Glutamatergic neuron (in vitro differentiated cells): ENCODE measurements at places on chromosomes 4 and X. TPM values are rescaled to one million over a fixed set of nuclear protein-coding genes. Genes with fewer than 3 reads are reported as not detected.

- peaks cover 4% of the 10 kb centered on the region for H3K4me1 ChIP-seq
- H3K27ac ChIP-seq, result no peak overlapping the region
- H3K27me3 ChIP-seq, result peaks cover 4% of the 10 kb centered on the region
- no peaks in the 10 kb centered on the region for H3K36me3 ChIP-seq
- H3K4me3 ChIP-seq, result no peak overlapping the region
Measured at GRCh38 chr4:78606530-78607095, 55.0 kb downstream of the ANXA3 start.

Gene UGT2A1
- not detected for total RNA-seq

- no peak overlapping the region for H3K4me3 ChIP-seq
- no peaks in the 10 kb centered on the region for H3K36me3 ChIP-seq
- peaks cover 7% of the 10 kb centered on the region for H3K27me3 ChIP-seq
- H3K27ac ChIP-seq, result no peak overlapping the region
- DNase-seq, result no peak
- peaks cover 31% of the 10 kb centered on the region for H3K4me1 ChIP-seq
Measured at GRCh38 chr4:102172341-102172740, 172.9 kb downstream of the SLC39A8 start.

GRCh38 chr4:140135529-140136088, 18.4 kb downstream of the MAML3 start:
- peak overlapping the region; percentile 98 for H3K27ac ChIP-seq
- peaks cover 40% of the 10 kb centered on the region for H3K4me1 ChIP-seq
- no peaks in the 10 kb centered on the region for H3K36me3 ChIP-seq
- H3K4me3 ChIP-seq, result peak overlapping the region; percentile 61

DNA sequence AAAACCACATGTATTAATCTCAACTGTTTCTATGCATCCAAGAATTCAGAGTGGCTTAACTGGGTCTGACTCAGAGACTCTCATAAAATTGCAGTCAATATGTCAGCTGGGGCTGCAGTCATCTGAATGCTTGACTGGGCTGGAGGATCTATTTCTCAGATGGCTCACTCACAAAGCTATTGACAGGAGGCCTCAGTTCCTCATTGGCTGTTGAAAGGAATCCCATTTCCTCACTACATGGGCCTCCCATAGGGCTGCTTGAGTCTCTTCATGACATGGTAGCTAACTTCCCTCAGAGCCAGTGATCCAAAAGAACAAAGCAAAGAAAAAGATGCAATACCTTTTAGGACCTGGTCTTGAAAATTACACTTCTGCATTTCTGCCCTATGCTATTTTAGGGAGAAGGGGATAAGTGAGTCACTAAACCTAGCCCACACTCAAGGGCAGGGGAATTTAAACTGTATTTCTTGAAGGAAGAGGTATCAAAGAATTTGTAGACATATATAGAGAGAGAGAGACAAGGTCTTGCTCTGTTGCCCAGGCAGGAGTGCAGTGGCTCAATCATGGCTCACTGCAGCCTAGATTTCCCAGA, 9.8 kb downstream of the SCFD2 start:
- no peaks in the 10 kb centered on the region for H3K27me3 ChIP-seq
- H3K27ac ChIP-seq, result no peak overlapping the region
- H3K4me3 ChIP-seq, result no peak overlapping the region
- no peak for DNase-seq
- peaks cover 12% of the 10 kb centered on the region for H3K36me3 ChIP-seq
- H3K4me1 ChIP-seq, result no peaks in the 10 kb centered on the region

GRCh38 chr4:43457866-43458265, 565.4 kb downstream of the GRXCR1 start:
- H3K4me3 ChIP-seq, result no peak overlapping the region
- H3K27me3 ChIP-seq, result no peaks in the 10 kb centered on the region
- no peaks in the 10 kb centered on the region for H3K36me3 ChIP-seq
- no peaks in the 10 kb centered on the region for H3K4me1 ChIP-seq

- no peak overlapping the region for H3K27ac ChIP-seq
- no peaks in the 10 kb centered on the region for H3K36me3 ChIP-seq
- H3K4me1 ChIP-seq, result no peaks in the 10 kb centered on the region
- no peak overlapping the region for H3K4me3 ChIP-seq
- no peak for DNase-seq
Measured at GRCh38 chrX:20445109-20445508, 178.4 kb upstream of the RPS6KA3 start.

- peak overlapping the region; percentile 10 for H3K27ac ChIP-seq
- peaks cover 44% of the 10 kb centered on the region for H3K36me3 ChIP-seq
- DNase-seq, result no peak
Measured at GRCh38 chr4:761086-761485, 55.5 kb downstream of the PCGF3 start.

- no peaks in the 10 kb centered on the region for H3K27me3 ChIP-seq
- DNase-seq, result no peak
- H3K36me3 ChIP-seq, result no peaks in the 10 kb centered on the region
- no peak overlapping the region for H3K27ac ChIP-seq
- H3K4me3 ChIP-seq, result no peak overlapping the region
Measured at GRCh38 chr4:187256897-187257296, 533.2 kb upstream of the FAT1 start.

Gene AFM
- total RNA-seq, result not detected

- no peak overlapping the region for H3K4me3 ChIP-seq
- DNase-seq, result no peak
- peaks cover 3% of the 10 kb centered on the region for H3K36me3 ChIP-seq
- H3K4me1 ChIP-seq, result peaks cover 11% of the 10 kb centered on the region
Measured at GRCh38 chrX:47645530-47645929, 4.8 kb downstream of the ELK1 start.

Gene P2RY4
- 0.27 TPM for total RNA-seq

GRCh38 chr4:171590716-171591115, 222.5 kb upstream of the GALNTL6 start:
- H3K27me3 ChIP-seq, result no peaks in the 10 kb centered on the region
- no peak overlapping the region for H3K4me3 ChIP-seq
- DNase-seq, result no peak
- no peaks in the 10 kb centered on the region for H3K36me3 ChIP-seq
- no peak overlapping the region for H3K27ac ChIP-seq
- no peaks in the 10 kb centered on the region for H3K4me1 ChIP-seq

Gene CRMP1
- 947 TPM for total RNA-seq

- peaks cover 3% of the 10 kb centered on the region for H3K4me1 ChIP-seq
- DNase-seq, result no peak
- H3K36me3 ChIP-seq, result no peaks in the 10 kb centered on the region
- no peak overlapping the region for H3K27ac ChIP-seq
- no peak overlapping the region for H3K4me3 ChIP-seq
Measured at GRCh38 chr4:174592985-174593335, 70.7 kb upstream of the HPGD start.

DNA sequence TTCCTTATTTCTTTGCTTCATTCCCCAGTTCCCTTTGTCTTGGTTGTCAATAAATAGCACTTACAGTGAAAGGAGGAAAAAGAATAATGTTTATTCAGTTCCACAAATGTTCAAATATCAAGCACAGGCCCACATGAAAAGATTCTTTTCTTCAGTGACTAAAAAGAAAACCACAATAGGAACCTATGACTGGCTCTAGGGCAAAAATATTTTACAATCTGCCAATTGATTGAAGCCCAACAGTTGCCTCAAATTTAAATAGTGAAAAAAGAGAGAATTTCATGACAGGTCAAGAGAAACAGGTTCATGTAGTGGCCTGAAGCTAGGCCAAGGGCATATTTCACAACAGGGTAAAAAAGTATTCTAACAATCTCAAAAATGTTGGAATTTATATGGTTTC, 553.8 kb downstream of the CENPC start:
- H3K27ac ChIP-seq, result no peak overlapping the region
- no peak overlapping the region for H3K4me3 ChIP-seq
- peaks cover 12% of the 10 kb centered on the region for H3K36me3 ChIP-seq
- H3K27me3 ChIP-seq, result peaks cover 6% of the 10 kb centered on the region
- H3K4me1 ChIP-seq, result no peaks in the 10 kb centered on the region
- DNase-seq, result no peak

- H3K4me1 ChIP-seq, result peaks cover 1% of the 10 kb centered on the region
- no peak overlapping the region for H3K4me3 ChIP-seq
- H3K36me3 ChIP-seq, result no peaks in the 10 kb centered on the region
Measured at GRCh38 chr4:111811661-111812060, 333.6 kb upstream of the FAM241A start.

- H3K27me3 ChIP-seq, result no peaks in the 10 kb centered on the region
- no peaks in the 10 kb centered on the region for H3K36me3 ChIP-seq
- no peak overlapping the region for H3K4me3 ChIP-seq
Measured at GRCh38 chrX:46376246-46376885, 168.9 kb downstream of the ZNF674 start.

GRCh38 chr4:76830964-76831703, 66.8 kb downstream of the SOWAHB start:
- H3K4me3 ChIP-seq, result no peak overlapping the region
- no peak overlapping the region for H3K27ac ChIP-seq
- no peaks in the 10 kb centered on the region for H3K36me3 ChIP-seq
- no peak for DNase-seq
- peaks cover 3% of the 10 kb centered on the region for H3K4me1 ChIP-seq

GRCh38 chrX:136112778-136113177, 34.6 kb upstream of the FHL1 start:
- H3K4me3 ChIP-seq, result no peak overlapping the region
- peaks cover 1% of the 10 kb centered on the region for H3K27me3 ChIP-seq
- H3K27ac ChIP-seq, result no peak overlapping the region
- DNase-seq, result no peak

GRCh38 chr4:8904041-8904501, 32.4 kb upstream of the HMX1 start:
- no peaks in the 10 kb centered on the region for H3K4me1 ChIP-seq
- DNase-seq, result peak; percentile 6
- peaks cover 17% of the 10 kb centered on the region for H3K36me3 ChIP-seq
- H3K4me3 ChIP-seq, result no peak overlapping the region
- peaks cover 17% of the 10 kb centered on the region for H3K27me3 ChIP-seq

DNA sequence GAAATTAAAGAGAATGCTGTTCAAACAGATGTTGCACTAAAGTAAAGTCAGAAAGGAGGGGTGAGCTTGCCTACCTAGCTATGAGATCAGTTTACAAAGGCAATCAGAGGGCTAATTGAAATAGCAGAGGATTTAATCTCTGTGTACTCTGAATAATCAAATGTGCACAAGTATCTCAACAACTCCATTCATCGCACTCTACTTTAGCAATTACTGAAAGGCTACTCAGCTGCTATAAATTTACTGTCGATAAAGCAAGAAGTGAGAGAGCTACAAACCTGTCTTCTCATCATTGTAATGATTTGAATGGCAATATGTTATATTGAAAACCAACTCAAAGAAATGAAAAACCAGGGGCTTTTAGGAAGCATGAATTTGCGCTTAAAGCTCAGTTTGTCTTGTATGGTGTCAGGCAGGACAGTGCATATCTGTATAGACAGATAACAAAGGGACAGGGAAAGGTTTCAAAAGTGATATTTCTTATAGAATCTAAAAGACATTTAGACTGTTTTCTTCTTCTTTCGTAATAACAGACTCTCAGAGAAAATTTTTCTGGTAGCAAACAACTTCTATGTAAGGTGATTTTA, 34.8 kb downstream of the GC start:
- H3K4me3 ChIP-seq, result no peak overlapping the region
- no peak overlapping the region for H3K27ac ChIP-seq
- no peaks in the 10 kb centered on the region for H3K27me3 ChIP-seq
- no peaks in the 10 kb centered on the region for H3K36me3 ChIP-seq
- no peaks in the 10 kb centered on the region for H3K4me1 ChIP-seq

Gene FABP2
- not detected for total RNA-seq

Gene GAGE13
- total RNA-seq, result not detected

- no peak for DNase-seq
- peaks cover 1% of the 10 kb centered on the region for H3K27me3 ChIP-seq
- H3K4me1 ChIP-seq, result no peaks in the 10 kb centered on the region
Measured at GRCh38 chr4:156015781-156016180, 62.1 kb upstream of the CTSO start.

DNA sequence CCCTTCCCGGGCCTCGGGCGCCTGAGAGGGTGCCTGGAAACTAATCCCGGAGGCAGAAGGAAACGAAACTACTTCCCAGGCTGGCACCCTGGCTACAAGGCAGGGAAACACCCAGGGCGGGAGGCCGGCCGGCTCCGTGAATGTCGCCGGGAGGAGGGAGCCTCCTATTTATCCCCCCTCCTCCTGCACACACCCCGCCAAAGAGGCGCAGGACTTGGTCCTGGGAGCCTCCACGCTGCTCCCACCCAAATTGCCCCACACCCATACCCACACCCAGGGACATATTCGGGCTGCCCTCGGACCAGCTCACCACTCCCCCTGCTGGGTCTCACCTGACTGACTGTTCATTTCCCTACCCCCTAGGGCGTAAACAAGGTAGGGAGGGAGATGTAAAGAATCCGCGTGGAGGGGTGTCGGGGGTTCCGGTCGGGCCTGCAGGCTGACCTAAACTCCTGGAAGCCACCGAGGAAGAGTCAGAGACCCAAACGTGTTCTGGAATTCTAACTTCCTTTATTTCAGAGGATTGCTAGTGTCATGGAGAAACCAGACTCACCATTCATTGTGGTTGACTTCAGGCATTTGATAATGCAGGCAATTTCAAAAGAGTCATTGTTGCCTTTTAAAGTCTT, at the start of gene BTC:
Gene BTC, minus strand, starts transcription at position 142 of the 629 bp plus-strand sequence. CDS start 198 bp downstream, outside the sequence.
- H3K27ac ChIP-seq, result no peak within 1 kb of the TSS
- H3K4me1 ChIP-seq, result no peaks in the 10 kb centered on the region
- peaks cover 10% of the 10 kb centered on the region for H3K27me3 ChIP-seq
- peak within 1 kb of the TSS; percentile 82 for H3K4me3 ChIP-seq
- DNase-seq, result peak; percentile 33
- H3K36me3 ChIP-seq, result no peaks in the 10 kb centered on the region

Gene KDR
- total RNA-seq, result 2.0 TPM

GRCh38 chrX:132822634-132823012, 135.8 kb downstream of the HS6ST2 start:
- no peaks in the 10 kb centered on the region for H3K4me1 ChIP-seq
- H3K27ac ChIP-seq, result no peak overlapping the region
- no peak for DNase-seq
- no peaks in the 10 kb centered on the region for H3K27me3 ChIP-seq
- no peak overlapping the region for H3K4me3 ChIP-seq
- H3K36me3 ChIP-seq, result no peaks in the 10 kb centered on the region

Gene NUDT9
- 11.9 TPM for total RNA-seq

Gene GRXCR1
- total RNA-seq, result not detected

DNA sequence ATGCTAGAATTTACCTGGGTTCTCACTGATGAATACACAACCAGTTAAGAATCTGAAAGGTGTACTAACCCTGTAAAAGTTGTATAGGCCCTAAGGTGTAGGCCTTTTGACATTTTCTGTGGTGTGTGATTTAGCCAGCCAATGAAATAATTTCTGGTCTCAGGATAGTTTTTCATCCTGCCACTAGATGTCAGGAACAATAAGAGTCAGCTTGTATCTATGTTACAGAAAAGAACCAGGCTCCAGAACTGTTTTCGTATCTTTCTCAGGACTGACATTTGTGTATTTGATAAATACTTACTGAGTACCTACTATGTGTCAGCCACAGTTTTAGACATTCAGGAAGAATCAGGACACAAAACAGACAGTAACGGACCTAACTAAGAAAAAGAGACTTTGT, 673.6 kb upstream of the TENM3 start:
- DNase-seq, result no peak
- no peak overlapping the region for H3K4me3 ChIP-seq
- no peak overlapping the region for H3K27ac ChIP-seq
- peaks cover 26% of the 10 kb centered on the region for H3K4me1 ChIP-seq
- H3K27me3 ChIP-seq, result peaks cover 6% of the 10 kb centered on the region
- H3K36me3 ChIP-seq, result no peaks in the 10 kb centered on the region

Gene SMR3A
- total RNA-seq, result not detected

GRCh38 chr4:7058792-7059191, 9.1 kb downstream of the GRPEL1 start:
- H3K4me3 ChIP-seq, result no peak overlapping the region
- H3K36me3 ChIP-seq, result peaks cover 14% of the 10 kb centered on the region
